ENCODE measurements at places on chromosomes 12 and 14.

DNA sequence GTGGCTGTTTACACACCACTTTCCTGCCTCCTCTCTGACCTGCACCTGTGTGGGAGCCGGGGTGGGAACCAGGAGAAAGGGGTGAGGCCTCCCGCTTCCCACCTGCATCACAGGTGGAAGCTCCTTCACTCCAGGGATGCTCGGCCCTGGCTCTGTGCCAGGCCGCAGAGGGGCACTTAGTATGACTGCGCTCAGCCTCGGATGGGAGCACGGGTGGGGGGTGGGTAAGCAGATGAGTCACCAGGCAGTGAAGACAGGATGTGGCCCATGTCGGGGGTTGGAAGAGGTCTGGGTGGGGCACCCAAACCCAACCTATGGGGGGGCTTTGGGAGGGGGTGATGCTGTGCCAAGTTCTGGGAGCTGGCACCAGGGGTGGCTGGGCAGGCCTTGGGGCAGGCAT is 7.4 kb upstream of the CYP46A1 start:
- DNase-seq: no peak

DNA sequence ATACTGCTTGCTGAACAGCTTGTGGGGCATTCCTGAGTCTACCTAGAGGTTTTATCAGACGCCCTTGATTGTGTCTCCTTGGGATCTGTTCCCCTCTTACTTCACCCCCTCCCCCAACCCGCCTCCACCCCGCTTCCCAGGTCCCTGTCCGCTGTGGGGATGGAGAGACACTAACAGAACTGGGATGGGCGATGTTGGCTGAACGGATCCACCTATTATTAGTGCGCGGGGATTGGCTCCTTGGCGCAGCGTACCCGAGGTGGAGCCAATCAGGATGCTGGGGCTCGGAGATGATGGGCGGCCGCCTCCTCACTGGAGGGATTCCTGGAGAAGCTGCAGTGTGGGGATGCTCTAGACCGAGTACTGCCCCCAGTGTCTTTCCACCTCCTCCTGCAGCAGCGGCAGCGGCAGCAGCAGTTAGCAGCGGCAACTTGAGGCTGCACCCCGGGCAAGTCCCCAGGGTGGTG is at the start of gene SYT1:
SYT1 (plus strand) TSS at position 372 of the 467 bp plus-strand sequence.
- no peak for DNase-seq

GRCh38 chr14:80078501-80078900 is 132.8 kb downstream of the DIO2 start:
- no peak for DNase-seq

- no peak for DNase-seq
These were observed 20.3 kb upstream of the ADIPOR2 start for GRCh38 chr12:1670358-1671268.

- no peak for DNase-seq
These were observed 30.4 kb upstream of the ITPK1 start for GRCh38 chr14:93146119-93146518.

DNA sequence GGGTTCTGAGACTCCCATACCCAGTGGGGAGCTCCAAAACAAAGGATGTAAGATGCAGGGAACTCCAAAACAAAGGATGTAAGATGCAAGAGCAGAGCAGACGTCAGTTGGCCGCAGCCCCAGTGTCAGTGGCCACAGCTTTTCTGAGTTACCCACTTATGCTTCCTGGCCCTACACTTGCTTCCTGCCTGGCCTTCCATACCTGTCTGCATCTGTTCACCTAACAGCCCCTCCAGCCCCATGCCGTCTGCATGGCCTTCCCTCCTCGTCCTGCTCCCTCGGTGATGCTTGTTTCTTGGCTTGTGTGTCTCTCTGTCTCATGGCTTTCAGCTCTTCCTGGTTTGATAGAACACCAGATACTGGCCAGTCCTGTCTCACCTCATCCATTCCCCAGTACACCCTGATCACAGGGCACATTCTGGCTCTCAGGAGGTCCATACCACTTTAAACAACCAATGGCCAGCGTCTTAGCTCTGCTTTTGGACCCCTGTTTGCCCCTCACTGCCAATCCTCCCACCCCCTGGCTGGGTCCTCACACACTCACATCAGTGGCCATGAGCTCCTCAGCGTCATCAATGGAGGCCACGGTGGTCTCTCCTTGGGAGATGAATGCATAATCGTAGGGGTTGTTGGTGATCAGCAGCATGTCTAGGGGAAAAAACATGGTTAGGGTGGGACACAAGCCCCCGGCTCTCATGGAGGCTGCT is 5.3 kb downstream of the MYH7 start:
- DNase-seq: no peak

DNA sequence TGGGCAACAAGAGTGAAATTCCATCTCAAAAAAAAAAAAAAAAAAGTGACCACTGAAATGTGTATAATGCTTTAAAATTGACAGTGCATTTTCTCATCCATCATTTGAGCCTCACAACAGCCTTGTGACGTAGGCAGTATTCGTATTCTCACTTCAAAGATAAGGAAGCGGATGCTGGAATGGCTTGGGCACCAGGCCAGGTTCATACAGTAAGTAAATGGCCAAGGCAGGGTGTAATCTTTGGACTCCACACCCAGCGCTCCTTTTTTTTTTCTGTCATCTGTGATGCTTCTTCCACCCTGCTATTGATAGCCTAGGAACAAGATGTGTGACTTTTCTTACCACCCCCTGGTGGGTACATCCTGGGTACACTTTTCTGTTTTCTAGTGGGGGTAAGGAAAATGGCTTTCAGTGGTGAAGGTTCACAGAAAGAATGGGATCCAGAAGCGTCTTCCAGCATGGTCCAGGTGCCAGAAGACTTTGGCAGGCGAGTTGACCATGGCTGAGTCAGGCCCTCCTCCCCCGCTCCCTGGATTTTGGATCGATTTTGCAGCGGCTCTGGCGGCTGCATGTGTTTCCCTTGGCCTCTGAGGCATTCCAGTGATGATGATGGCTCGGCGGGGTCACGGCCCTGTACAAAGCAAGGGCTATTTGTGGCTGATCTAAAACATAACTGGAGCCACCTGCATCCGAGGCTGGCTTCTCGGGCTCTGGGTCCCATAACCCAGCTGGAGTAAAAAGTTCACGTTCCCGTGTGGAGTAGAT is 110.6 kb downstream of the CACNA1C start:
- DNase-seq: no peak

DNA sequence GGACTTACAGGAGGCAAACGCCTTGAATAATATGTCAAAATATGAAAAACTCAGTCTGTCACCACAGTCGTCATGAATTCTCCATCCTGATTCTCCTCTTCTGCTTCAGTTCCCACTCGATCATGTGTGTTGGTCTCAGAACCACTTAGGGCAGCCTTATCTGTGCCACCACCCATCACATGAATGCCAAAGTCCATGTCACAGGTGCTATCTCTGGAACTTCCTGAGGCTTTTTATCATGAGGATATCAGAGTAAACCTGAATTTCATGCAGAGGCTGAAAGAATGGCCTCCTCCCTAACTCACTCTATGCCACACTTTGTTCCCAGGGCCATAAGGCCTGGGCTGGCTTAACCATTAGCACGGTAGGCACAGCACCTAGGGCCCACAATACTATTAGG is 28.8 kb upstream of the MAP3K9 start:
- no peak for DNase-seq

Measured in stimulated activated CD8-positive, alpha-beta memory T cell treated with anti-CD3 and anti-CD28 coated beads, Interleukin-4, amount 100 ng/mL, for 4 hours (primary cell).